Activated T-cell treated with anti-CD3 and anti-CD28 coated beads for 48 hours (primary cell): ENCODE measurements at places on chromosomes 3 and 15.
A peak's percentile ranks its signal among the peaks of the same experiment; 100 is the strongest.

DNA sequence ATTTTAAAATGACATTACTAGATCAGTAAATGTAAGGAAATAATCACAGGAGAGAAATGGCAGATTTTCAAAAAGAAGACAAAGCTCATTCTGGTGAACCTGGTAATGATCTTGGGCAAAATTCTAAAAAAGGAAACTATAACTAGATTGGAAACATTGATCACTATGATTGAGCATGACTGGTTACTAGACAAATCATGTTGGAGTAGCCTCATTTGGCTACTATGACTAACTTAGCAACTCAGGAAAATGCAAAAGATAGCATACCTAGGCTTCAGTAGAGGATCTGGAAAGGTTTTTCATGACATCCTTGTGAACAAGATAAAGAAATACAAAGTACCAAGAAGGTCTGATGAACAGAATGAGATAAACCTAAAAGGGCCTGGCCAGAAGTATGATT, 7.6 kb upstream of the TMF1 start:
- DNase-seq = no peak

GRCh38 chr3:107514453-107514852, 8.3 kb upstream of the BBX start:
- no peak for DNase-seq

DNA sequence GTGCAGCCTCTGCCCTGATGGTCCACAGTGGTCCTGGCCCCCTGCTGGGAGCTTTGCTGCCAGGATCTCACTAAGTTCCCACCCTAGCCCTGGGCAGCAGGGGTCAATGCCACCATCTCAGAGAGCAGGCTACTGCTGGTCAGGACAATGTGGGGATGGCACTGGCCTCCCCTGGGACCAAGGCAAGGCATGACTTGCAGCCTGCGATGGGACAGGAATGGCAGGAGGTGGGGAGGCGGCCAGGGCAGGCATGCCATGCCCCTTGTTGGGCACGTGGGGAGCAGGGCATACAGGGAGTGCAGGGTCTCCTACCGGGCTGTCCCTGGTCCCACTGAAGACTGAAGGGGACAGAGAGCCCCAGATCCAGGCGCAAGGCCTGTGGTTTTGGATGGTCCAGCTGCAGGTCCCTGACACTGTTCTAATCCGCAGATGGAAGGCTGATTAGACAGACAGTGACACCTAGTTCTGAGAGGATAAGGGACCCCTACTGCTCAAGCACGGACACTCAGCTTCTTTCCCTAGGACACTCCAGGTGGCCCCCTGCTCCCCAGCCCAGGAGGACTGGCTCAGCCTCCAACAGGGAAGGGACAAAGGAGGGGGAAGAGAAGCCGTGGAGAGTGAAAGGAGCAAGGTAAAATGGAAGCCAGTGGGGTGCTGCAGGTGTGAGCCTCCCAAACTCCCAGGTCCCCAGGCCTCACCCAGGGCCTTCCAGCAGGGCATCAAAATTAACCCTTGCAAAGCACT, 69.2 kb upstream of the RPL32 start:
- no peak for DNase-seq

DNA sequence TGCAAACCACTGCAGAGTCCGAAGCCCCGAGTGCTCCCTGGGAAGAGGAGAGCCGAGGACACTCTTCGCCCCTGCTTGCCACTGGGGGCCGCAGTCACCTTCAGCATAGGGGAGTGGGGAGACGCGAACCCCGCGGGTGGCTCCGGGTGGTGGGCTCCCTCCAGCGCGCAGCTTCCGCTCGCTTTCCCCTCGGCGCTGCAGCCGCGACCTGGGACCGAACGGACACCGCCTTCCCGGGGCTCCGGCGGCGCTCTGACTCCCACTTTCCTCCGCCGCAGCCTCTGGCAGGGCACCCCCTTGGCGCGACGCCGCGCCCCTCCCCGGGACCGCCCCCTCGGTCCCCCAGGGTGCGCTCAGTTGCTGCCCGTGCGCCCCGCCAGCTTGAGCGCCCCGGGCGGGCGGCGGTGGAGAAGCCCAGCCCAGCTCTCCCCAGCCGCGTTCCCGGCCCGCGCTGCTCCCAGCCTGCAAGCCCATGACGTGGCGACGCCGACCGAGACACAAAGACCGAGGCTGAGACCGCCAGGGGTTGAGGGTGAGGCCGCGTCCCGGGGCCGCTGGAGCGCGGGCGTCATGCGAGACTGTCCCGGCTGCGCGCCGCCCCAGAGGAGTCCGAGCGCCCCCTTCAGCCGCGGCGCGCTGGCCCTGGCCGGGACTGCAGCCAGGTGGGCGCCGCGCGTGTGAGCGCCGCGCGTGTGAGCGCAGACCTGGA, at the start of gene MINAR1:
Gene MINAR1 (plus strand): TSS at position 701 of the 709 bp plus-strand sequence. CDS start 23,812 bp downstream, outside the sequence.
- peak; percentile 19 for DNase-seq

GRCh38 chr3:11619461-11619860, 24.3 kb downstream of the VGLL4 start:
- no peak for DNase-seq

- no peak for DNase-seq
Observed at GRCh38 chr3:47746264-47746663, 35.4 kb downstream of the SMARCC1 start.

DNA sequence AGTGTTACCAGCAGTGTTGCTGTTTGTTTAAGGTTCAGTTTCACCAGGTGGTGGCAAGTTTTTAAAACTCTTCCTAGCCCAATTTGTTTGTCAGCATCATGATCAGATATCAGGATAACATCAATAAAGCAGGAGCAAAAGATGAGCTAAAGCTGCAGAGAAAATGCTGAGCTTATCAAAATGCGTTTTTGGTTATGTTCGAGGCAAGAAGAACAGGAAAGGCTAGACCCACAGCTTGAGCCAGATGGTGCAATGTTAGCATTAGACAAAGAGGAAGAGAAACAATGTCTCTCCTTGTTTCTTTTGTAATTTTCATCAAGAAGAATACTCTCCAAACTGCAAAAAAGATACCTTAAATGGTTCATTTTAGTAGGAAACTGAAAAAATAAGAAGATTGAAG, 66.2 kb downstream of the THRB start:
- no peak for DNase-seq

DNA sequence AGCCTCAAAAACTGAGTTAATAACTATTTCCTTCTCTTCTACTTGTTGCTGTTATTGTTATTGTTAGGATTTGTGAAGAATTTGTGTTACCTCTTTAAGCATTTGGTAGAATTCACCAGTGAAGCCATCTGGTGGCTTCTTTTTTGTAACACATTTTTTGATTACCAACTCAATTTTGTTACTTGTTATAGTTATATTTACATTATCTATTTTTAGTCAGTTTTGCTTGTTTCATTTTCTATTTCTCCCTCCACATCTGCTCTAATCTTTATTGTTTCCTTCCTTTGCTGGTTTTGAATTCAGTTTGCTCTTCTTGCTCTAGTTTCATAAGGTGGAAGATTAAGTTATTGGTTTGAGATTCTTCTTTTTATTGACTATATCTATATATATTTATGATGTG, 3.7 kb upstream of the SLC9C1 start:
- DNase-seq = no peak

- no peak for DNase-seq
Observed at GRCh38 chr3:95813244-95813643, 1001.1 kb upstream of the EPHA6 start.
